ENCODE measurements at places on chromosomes 16 and 17. TPM values are rescaled to one million over a fixed set of nuclear protein-coding genes. Genes with fewer than 3 reads are reported as not detected.

DNA sequence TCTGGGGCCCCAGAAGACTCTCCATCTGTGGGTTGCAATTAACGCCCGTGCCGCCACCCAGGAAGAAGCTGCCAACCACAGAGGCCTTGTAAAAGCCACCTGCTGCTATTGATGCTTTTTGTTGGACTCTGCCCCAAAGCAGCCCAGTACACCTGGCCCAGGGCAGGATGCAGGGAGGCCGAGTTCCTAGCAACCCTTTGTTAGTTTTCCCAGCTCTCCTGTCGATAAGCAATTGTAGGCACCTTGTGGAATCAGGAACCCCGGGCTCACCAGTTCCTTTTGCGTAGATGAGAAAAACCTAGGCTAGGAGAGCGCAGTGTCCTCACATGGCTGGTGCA lies 103.3 kb downstream of the ABCC6 start:
- DNase-seq, result no peak

DNA sequence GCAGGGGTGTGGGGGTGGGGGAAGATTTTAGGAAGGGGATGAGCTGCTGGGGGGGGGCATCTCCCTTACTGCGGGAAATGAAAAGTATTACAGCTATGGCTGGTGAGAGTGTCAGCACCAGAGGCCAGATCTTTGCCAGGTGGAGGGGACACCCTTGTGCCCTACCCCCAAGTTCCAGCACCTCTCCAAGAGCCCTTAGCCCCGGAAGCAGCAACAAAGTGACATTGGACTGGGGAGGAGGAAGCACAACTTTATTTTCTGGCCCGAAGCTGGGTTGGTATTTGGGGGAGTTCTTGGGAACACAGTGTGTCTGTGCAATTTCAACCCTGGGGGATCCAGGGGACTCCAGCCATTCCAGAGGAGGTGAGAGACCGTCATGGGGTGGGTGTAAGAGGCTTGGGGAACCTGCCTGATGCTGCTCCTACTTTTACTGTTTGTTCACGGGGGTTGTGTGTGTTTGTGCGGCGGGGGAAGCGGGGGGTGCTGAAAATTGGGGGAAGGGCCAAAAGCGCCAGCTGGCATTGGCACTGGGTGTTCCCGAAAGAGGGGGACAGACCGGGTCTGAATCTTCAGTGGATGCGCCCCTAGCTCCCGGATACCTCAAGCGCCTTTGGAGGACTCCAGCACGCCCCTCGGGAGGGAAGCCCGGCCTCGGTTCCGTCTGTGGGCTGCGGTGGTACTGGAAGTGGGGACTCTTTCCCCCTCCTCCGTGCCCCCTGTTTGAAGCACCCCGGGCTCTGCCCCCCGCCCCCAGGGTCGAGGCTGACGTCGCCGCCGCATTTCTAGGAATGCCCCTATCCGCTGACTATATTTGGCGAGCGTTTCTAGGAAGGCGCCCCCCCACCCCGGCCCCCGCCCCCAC lies 230.3 kb downstream of the MRTFB start:
- no peak for DNase-seq

DNA sequence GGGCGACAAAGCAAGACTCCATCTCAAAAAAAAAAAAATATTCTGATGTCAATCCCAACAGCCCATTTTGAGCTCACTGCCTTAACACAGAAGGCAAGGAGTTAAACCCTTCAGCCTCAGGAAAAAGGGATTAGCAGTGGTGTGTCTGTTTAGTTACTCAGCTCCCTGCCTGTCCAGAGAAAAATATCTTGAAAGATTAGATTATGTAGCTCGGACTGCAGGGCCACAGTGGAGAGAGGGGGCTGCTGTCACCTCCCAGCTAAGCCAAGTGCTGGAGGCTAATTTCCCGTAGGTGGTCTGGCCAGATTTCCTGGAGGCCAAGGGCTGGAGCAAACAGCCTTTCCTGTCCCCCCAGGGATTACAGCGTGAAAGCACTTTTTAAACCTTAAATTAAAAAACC lies 50.3 kb downstream of the C16orf95 start:
- no peak for DNase-seq

KRTAP2-1 gene
- polyA plus RNA-seq, result not detected

ATP2A3 gene
- polyA plus RNA-seq, result 2.9 TPM

Measured in left kidney (tissue), 8 donors.